Neural crest cell (in vitro differentiated cells): ENCODE measurements at places on chromosomes 12 and 14.

DNA sequence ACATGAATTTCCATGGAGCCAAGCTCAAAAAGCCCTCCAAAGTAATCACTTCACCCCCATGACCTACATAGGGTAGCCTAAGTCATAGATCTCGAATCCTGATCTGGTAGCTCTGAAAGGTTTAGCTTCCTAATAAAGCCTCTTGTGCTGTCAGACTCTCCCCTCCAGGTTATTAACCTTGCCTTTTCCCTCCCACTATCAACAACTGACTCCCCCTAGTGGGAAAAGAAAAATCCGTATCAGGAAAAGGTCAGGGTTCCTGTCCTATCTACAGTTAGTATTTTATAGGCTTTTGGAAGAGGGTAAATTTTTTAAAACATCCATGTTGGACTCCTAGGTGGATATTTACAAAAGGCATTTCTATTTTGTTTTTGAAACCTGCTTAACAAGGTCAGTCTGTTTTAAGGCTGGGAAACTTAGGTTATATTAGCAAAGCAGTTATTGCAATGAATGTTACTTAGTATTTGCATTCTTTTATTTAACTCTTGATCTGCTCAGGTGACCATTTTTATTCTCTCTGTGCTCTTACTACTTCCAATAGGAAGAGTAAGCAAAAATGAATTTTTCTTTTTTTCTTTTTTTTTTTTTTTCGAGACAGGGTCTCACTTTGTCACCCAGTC lies 8.0 kb downstream of the YY1 start:
- no peak for DNase-seq

DNA sequence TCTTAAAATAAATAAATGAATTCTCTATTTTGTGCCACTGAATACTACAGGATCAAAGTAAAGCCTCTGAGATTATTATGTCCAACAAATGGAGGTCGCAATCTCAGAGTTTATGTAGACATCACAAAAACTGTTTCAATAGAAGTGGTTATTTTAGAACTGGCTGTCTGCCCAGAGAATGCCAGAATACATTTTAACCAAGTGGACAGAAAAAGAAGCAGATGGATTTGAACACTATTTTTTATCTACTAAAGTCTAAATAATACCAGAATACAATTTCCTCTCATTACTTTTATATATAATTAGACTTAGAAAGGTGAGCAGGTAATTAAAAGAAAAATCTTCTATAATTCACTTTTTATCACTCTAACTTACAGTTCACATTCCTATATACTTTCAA lies 118.3 kb downstream of the MED13L start:
- DNase-seq = no peak

DNA sequence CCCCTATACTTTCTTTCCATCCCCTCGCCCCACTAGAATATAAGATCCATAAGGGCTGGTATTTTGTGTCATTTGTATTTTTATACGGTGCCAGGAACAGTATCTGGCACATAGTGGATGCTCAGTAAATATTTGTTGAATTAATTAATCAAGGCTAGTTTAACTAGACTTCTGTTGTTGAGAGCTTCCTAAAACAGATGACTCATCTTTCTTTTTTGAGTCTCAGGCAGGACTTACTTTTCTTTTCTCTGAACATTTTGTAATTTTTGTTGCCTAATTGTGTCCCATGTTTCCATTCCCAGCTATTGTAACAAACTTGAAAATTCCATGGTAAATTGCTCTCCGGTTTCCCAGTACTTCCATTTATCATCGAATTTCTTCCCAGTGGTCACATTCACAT lies 16.7 kb downstream of the STK38L start:
- DNase-seq = no peak

DNA sequence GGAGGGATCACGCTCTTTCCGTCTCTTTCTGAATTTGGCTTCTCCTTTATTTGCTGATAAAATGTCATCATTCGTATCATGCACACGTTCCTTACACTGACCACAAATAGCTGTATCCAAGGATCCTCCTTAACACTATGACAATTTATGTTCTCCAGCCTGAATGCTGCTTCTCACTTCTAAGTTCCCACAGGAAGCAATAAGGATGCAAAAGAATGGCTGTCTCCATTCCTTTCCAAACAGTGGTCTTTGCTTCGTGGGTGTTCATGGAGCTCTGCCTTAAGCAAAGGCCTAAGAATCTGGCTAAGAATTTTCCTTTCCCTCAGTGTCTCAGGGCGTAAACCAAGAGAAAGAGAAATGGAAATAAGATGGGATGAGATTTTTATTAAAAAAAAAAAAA lies 200.2 kb downstream of the ITPR2 start:
- no peak for DNase-seq

DNA sequence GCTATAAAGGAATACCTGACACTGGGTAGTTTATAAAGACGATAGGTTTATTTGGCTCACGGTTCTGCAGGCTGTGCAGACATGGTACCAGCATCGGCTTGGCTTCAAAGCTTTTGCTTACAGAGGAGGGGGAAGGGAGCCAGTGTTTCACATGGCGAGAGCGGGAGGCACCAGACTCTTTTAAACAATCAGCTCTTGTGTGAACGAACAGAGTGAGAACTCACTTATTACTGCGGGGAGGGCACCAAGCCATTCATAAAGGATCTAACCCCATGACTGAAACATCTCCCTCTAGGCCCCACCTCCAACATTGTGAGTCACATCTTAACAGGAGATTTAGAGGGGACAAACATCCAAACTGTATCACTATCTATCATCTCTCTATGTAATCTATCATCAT lies 227.4 kb downstream of the TMEM132D start:
- no peak for DNase-seq

- no peak for DNase-seq
Observed at GRCh38 chr12:65637774-65638173, 186.5 kb upstream of the HMGA2 start.
